ENCODE measurements at places on chromosomes 6 and 20.

DNA sequence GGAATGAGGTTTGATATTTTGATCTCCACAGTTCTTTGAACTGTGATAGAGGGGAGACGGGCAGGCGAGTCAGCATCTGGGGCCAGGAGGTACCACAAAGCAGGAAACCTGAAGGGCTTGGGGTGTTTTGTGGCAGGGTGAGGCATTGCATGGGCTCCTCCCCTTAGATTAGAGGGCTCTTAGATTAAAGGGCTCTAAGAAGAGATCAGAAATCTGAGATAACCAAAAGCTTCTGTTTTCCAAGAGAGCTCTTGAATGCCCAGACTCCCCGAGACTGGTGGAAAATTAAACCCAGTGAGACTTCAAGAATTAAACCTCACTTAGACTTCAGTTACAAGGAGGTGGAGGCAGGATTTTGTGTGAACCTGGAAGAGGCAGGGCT, 2.4 kb upstream of the GPX5 start:
- DNase-seq: no peak

DNA sequence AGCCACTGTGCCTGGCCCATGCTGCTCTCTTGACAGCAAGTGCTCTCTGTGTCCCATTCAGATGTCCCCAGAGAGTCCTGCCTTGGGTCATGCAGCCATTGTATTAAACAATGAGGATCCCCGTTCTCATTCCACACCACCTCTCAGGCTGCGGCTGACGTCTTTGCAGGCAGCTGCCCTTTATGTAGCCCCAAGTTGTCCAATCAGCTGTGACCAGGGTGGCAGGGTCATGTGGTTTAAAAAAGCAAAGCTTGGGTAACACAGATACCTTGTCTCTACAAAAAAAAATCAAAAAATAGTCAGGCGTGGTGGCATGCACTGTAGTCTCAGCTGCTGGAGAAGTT, 13.2 kb downstream of the GCNT2 start:
- no peak for DNase-seq

- no peak for DNase-seq
Measured at GRCh38 chr6:52972989-52973388, 22.1 kb downstream of the GSTA4 start.

- DNase-seq: no peak
Measured at GRCh38 chr6:143741480-143741879, 63.7 kb downstream of the PHACTR2 start.

DNA sequence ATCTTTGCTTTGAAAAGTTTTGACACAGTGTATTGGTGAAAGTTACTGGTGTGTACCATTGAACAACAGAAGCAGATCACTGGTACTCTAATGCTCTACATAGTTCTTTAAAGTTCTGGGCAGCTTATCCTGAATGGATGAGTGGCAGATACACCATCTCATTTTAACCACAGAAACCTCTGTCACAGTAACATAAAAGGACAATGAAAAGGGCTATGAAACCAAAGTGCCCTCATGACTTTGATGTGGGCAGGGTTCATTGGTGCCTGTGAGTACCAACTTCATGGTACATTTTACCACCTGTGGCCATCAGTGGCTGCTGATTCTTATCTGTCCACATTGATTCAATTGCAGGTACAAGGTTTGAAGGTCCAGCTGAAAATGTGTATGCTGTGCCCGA, 285.7 kb upstream of the PREP start:
- no peak for DNase-seq

DNA sequence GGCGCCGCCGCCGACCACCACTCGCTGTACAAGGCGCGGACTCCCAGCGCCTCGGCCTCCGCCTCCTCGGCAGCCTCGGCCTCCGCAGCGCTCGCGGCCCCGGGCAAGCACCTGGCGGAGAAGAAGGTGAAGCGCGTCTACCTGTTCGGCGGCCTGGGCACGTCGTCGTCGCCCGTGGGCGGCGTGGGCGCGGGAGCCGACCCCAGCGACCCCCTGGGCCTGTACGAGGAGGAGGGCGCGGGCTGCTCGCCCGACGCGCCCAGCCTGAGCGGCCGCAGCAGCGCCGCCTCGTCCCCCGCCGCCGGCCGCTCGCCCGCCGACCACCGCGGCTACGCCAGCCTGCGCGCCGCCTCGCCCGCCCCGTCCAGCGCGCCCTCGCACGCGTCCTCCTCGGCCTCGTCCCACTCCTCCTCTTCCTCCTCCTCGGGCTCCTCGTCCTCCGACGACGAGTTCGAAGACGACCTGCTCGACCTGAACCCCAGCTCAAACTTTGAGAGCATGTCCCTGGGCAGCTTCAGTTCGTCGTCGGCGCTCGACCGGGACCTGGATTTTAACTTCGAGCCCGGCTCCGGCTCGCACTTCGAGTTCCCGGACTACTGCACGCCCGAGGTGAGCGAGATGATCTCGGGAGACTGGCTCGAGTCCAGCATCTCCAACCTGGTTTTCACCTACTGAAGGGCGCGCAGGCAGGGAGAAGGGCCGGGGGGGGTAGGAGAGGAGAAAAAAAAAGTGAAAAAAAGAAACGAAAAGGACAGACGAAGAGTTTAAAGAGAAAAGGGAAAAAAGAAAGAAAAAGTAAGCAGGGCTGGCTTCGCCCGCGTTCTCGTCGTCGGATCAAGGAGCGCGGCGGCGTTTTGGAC, 2.0 kb downstream of the SOX4 start:
- DNase-seq: no peak

DNA sequence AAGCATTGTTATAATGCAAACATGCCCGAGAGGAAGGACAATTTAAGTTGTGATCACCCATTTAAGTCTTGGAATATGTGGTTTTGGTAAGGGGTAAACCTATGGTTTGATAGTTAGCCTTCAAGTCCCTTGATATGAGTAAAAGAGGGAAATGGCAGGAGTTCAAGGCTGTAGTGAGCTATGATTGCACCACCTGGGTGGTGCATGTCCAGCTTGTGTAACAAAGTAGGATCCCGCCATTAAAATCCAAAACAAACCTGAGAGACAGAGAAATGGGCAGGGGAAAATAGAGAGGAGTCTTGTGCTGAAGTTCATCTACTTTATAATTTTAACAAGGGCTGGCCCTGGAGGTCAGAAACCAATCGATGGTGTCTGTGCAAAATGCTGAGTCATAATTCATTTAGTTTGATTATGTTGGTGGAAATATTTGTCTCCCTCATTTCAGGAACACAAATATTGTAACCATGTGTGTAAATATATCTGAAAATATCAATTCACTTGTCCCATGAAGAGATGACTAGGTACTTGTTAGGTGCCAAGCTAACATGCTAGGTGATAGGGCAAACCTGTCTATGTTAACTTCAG, 23.2 kb upstream of the ARMH2 start:
- DNase-seq: no peak

- no peak for DNase-seq
Measured at GRCh38 chr6:92125681-92126080, 1293.7 kb downstream of the EPHA7 start.

DNA sequence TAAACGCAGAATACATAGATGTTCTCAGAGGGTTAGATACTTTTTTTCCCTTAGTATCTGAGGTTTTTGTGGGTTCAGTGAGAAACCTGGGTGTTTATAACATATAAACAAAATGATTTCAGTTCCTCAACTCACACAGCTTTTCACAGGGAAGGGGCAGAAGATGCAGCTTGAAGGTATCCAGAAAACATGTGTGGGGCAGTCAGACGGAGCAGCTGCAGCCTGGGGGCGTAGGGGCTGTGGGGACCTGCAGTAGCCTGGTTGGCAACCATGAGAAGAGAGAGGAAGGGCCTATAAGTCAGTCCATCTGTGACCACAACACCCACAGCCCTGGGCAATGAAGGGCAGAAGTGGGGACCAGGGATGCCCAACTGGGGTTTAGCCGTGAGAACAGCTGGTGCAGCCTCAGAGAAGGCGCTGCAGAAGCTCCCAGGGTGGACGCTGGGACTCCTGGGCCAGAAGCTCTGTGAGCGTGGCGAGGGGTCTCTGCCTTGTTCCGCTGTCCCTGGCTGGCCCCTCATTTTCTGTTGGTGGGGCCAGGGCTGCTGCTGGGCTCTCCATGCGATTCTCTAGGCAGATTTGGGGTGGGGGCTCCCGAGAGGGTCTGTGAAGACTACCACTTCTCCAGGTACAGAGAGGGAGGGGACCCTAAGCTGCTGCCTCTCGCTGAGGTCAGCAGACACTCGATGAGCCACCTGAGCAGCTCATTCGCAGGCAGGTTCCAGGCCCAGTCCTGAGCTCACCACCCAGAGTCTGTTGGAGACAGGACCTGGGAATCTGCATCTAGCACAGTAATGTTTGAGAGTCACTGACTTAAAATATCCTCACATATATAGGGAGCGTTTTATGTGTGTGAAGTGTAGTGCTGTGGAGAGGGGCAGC, 181.2 kb downstream of the ZDHHC14 start:
- no peak for DNase-seq

GRCh38 chr6:135707426-135707825, 144.1 kb upstream of the PDE7B start:
- DNase-seq: no peak

- DNase-seq: no peak
Measured at GRCh38 chr6:23661549-23661948, 464.5 kb upstream of the NRSN1 start.

DNA sequence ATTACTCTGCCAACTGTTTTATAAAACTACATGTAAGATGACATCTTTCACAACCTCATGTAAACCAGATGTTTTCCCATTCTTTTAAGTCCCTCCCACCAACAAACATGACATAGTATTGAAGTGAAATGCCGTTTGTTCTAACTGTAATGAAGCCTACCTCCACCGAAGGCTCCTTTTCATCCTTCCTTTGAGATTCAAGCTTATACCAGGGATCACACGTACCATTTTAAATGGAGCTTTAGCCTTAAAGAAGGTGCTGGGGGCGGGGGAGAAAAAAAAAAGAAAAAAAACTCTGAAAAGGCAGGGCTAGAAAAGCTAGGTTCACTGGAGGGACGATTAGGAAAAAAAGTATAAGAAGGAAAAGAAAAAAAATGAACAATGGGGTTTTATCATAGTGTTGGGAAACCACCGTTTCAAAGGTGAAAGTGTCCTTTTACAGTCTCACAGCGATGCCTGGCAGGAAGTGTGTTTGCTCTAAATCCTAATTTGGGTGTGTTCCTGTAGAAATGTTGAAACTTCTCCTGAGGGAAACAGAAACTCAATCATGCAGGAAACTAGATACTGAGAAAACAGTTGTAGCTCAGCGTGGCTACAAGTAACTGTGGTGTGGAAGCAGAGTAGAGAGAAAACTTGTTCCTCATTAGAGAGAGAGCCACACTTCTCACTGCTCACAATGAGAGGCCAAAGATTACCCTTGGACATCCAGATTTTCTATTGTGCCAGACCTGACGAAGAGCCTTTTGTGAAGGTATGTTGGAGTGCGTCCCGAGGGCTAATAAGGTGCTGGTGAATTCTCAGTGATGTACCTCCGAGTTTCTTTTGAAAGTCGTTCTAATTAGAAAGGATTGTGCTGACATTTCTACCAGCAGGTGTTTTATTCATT, 37.6 kb upstream of the HINT3 start:
- no peak for DNase-seq

- DNase-seq: no peak
Measured at GRCh38 chr20:3371754-3372153, 35.7 kb downstream of the DNAAF9 start.

DNA sequence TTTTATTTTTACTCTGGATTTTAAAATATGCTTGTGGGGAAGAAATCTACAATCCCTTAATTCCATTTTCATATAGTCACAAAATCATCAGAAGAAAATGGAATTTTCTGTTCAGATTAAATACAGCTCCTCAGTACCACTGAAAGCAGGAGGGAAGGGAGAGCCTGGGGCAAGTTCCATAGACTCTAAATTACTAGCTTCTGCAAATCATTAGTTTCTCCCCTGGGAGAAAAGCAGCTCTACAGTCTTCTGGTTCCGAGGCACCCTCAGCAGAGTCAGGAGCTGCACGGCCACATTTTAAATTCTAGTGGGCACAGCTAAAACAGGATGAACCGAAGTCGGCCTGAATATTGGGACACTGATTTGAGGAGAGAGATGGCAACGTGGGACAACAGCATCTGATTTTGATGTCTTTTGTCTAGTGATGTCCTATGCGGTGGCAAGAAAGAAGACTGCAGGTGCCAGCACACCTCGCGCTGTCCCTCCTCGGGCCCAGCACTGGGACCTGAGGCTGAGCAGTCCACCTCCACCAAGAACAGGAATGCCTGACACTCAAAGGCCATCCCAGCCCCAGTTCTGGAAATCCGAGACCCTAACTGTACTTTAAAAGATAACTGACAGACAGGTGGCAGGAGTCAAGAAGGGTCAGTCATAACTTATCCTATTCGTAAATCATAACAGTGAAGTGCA, 90.7 kb downstream of the FOXC1 start:
- no peak for DNase-seq

GRCh38 chr20:63497946-63498935, 642 bp downstream of the EEF1A2 start:
- no peak for DNase-seq

DNA sequence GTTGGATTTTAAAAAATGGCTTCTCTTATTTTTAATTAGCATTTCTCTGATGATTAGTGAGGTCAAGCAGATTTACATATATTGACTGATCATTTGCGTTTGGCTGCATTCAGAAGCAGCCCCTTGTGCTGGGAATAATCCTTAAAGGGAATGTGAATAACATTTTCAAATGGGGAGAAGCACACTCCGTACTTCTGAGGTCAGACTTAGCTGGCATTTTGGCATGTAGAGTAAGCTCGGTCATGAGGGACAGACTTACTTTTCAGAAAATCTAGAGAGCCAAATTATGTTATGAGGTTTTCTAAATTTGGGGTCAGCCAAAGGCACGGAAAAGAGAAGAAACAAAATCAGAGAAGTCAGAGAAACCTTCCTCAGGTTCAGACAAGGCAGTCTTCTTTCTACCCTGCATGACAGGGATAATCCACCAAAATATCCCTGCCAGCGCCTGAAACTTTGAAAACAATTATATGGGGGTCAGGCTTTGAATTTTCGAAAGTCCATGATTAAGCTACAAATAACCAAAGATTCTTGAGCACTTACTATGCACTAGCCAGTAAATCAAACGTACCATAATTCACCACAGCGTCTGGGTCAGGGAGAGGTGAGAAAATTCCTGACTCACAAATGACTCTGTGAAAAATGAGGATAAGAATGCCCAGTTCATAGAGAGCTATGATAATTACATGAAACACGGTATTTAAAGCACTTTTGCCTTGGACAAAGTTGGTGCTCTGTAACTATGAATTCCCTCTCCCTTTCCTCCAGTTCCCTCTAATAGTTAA, 44.9 kb downstream of the ADAT2 start:
- no peak for DNase-seq

DNA sequence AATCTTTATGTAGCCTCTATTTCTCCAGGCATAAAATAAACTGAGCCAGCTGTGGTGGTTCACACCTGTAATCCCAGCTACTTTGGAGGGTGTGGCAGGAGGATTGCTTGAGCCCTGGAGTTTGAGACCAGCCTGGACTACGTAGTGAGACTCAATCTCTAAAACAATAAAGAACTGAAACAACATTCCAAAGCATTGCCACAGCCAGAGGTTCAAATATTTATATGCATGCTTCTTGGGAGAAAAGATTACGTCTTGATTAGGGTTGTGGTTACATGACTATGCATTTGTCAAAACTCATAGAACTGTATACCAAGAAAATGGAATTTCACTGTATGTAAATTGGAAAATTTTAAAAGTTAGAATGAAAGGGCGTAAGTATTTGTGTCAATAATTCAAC, 27.7 kb upstream of the PAX1 start:
- no peak for DNase-seq

GRCh38 chr6:6217855-6218758, 102.4 kb downstream of the F13A1 start:
- no peak for DNase-seq

Measured in stimulated activated CD4-positive, alpha-beta T cell treated with anti-CD3 and anti-CD28 coated beads, TNF-alpha, amount 100 ng/mL, for 1 hour (primary cell).